NCI-H526 (cell line): ENCODE measurements at places on chromosomes 16 and 17.

- DNase-seq: no peak
These were observed 36.0 kb downstream of the XPO6 start for GRCh38 chr16:28175715-28176114.

DNA sequence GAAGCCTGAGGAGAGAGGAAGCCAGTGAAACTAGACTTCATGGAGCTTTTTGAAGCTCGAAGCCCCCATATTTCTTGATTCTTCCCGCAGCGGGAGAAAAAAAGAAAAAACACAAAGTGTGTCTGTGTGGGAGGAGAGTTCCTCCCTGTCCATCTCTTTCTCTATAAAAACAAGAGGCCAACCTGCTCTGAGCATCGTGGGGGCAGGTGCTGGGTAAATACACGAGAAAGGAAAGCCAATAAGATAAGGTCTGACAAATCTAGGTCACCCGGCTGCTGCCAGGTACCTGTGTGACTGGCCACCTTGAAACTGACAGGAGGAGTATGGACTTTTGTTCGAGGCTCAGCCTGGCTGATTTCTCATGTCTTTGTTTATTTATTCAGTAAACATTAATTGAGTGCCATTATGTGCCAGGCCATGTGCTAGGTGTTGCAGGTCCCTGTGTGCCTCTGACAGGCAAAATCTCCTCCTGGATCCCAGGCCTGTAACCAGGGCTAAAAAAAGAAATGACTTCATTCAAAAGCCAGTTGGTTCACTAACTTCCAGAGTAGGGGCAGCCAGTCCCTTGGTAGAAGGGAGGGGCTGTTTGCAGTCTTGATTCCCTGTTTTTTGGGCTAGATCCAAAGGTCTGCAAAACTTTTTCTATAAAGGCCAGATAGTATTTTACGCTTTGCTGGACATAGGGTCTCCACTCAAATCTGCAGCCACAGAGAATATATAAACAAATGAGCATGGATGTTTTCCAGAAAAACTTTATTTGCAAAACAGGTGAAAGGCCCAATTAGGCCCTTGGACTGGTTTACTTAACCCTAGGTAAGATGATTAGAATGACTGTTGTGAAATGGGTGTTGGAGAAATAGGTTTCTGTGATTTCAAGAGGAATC, 35.6 kb downstream of the YPEL2 start:
- DNase-seq: peak; percentile 79

GRCh38 chr16:47143677-47144558, at the start of gene NETO2:
Gene NETO2 (minus strand): TSS chr16:47143945. CDS start chr16:47143612, 333 bp downstream.
- peak; percentile 11 for DNase-seq

DNA sequence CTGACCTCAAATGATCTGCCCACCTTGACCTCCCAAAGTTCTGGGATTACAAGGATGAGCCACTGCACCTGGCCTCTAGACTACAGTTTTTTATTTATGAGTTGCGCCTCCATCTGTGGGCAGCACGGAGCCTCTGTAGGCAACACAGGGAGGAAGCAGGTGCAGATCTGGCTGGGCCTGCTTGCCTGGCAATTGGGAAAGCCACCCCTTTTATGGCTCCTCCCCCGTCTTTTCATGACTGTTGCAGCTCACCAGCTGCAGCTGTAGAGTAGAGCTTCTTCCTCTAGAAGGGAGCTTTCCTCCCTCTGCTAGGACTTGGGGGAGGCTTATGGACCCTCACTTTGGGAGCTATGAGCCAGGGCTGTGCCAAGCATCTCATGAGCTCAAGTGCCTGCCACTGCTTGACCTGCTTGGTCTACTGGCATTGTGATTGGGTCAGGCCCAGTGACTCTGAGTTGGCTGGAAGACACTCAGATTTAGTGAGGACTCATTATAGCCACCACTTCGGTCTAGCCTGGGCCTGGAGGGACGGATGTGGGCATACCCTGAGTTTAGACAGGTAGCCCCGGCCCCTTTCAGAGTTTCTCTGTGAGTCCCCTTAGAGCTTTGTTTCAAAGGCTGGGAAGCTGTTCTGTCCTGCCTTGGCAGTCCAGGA, 6.9 kb upstream of the SLC7A6 start:
- DNase-seq: no peak

DNA sequence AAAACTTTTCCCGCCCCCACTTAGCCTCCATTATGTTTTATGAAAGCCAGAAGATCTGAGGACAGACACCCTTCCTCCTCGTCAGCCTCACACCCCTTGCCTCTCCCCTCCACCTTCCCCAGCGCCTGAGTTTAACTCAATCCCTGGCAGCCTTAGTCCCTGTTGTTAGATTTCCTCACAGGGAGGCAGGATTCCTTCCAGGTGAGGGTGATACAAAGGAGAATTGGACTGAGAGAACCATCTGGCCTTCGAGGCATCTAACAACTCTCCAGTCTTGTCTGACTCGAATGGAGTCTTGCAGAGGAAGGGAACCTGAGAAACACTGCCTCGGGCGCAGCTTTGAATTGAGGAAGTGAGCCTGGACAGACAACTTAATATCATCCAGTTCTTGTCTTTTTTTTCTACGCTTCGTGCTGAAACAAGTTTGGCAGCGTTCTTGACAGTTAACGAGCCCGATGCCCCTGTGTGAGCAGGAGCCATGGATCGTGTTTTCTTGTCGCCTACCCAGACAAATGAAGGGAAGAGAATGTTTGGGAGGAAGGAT, 1.3 kb upstream of the ZNF768 start:
- peak; percentile 50 for DNase-seq
